ENCODE measurements at places on chromosomes 12 and 14. TPM values are rescaled to one million over a fixed set of nuclear protein-coding genes. Genes with fewer than 3 reads are reported as not detected.
A peak's percentile ranks its signal among the peaks of the same experiment; 100 is the strongest.

GRCh38 chr12:75964150-75964549, 67.4 kb downstream of the PHLDA1 start:
- no peak for DNase-seq

DNA sequence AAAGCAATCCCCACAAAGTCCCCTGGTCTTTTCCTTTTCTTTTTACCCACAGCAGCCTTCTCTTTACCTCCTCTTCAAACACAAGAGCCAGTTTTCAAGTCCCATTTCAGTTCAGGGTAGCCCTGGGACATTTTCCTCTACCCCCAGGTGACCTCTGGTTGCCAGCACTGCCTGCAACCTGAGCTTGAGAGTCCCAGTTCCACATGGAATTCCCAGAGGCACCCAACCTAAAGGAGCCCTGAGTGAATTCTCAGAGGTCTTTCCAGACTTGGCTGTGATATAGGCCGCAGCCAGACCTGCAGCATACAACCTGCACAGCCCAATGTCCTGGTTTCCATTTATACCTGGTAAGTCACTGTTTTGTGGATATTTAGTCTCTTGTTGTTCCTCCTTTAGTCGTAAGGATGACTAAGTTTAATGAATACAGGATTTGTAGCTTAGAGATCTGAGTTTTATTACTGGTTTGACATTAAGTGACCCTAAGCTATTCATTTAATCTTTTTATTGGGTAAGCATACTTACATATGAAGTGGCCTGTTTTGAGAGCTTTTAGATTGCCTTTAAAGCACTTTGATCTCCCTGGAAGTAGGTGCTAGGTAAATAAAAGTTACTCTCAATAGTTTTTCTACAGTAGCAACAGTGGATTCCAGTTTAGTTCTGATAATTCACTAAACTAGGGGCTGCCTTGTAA, 159.8 kb downstream of the TGFB3 start:
- no peak for DNase-seq

- DNase-seq: no peak
These were observed 6.0 kb downstream of the CACNA1C start for GRCh38 chr12:2058837-2059236.

GRCh38 chr12:105724641-105725040, 394.1 kb downstream of the C12orf75 start:
- no peak for DNase-seq

- DNase-seq: no peak
These were observed 54.0 kb upstream of the PDE3A start for GRCh38 chr12:20314328-20314727.

GRCh38 chr12:8668441-8668840, 5.8 kb upstream of the MFAP5 start:
- DNase-seq: no peak

GRCh38 chr12:104201238-104202001, 14.2 kb upstream of the TXNRD1 start:
- DNase-seq: peak; percentile 19

- no peak for DNase-seq
These were observed 517.5 kb downstream of the NELL2 start for GRCh38 chr12:44358636-44359035.

PIGH gene
- total RNA-seq: 17.4 TPM

RFLNA gene
- total RNA-seq: 56.4 TPM

VRTN gene
- not detected for total RNA-seq

LRCOL1 gene
- not detected for total RNA-seq

All from SJCRH30 (cell line).